ENCODE measurements at places on chromosomes 2 and 18.

DNA sequence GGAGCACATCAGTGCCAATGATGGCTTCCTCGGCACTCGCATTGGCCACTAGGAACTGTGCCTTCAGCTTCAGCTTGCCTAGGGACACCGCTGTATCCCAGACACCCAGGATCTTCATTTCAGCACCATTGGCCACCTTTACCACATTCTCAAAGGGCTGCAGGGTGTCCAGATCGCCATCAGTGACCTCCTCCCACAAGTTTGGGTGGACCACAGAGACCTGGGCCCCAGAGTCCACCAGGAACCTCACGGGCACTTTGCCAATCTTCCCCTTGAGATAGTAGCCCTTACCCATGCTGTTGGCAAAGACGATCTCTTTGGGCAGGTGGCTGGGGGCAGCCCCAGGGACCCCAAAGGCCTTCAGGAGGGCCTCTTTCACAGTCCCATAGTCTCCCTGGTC is 610 bp downstream of the ASPRV1 start:
- no peak for DNase-seq

- no peak for DNase-seq
These were observed 13.6 kb downstream of the STPG4 start for GRCh38 chr2:47141520-47141919.

DNA sequence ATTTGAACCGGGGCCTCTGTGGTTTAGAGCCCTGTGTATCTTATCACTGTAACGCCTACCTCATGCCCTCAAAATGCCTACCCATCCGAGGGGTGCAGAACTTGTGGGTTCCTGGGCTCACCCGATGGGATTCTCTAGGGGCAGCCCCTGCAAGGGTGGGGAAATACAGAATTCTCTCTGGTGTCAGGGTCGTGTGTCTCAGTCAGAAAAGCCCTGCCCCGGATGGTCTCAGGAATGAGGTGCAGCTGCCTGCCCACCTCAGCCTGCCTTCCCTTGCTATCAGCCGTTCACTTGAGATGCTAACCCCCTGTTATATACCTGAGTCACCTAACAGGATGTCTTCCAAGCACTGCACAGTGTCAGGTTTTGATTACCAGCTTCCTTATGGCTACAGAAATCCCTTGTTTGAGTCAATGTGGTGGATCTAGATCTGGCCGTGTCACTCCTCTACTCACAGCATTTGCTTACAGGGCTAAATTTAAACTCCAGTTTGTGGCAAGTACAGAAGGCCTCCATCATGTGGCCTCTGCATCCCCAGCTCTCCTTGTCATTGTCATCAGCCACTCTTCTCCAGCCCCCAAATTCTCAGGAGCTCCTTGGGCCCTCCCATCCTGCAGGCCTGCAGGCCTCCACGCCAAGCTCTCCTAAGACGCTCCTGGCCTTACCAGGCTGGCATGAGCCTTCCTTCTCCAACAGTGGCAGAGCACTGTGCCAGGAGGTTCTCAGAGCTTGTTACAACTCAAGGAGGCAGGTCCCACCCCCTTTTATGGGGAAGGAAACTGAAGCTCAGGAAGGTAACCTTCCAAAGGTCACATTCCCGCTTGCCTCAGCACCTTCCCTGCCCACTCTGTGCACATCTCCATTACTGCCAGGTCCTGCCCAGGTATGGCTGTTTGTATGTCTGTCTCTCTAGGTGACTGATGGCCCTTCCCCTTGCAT is 14.3 kb upstream of the MAP3K2 start:
- no peak for DNase-seq

- DNase-seq = no peak
These were observed 7.1 kb upstream of the DSG2 start for GRCh38 chr18:31490833-31491232.

DNA sequence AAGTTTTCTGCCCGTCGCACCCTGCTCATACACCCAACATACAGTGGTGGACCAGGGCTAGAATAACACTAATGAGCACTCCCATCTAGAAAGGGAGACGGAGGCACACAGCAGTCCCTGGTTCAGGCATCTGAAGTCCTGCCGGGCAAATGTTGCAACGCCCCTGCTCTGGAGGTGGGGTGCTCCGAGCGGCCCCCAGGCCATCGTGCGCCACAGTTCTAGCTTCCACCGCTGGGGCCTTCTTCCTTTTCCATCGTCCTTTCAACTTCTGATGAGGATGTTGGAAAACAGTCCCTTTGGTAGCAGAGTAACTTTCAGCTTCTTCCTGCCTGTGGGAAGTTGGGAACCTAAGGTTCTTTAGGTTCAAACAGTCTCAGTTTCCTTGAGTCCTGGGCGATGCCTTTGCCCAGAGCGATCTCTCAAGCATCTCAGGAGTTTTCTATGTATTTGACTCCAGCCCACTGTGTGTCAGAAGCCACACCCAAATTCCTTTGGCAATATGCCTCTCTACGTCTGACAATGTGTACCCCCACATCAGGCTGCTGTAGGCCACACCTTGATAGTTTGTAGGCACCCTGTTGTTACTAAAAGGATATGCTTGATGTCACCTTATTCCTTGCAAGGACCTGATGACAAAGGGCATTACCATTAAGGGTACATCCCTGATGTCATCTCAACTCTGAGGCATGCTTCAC is 258.8 kb downstream of the GLI2 start:
- DNase-seq = no peak

DNA sequence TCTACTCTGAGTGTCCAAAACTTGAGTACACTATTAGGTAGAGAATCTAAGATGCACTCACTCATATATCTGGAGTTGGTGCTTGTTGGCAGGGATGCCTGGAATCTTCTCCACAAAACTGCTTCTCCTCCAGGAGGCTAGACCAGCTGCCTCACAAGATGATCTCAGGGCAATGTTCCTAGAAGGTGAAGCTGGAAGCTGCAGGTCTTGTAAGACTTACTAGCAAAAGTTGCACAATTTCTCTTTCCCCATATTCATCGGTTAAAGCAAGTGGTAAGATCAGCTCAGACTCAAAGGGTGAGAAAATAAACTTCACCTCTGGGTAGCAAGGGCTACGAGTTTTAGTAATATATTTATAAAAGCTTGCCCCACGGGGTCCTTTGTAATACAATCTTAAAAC is 454.4 kb upstream of the ACVR2A start:
- no peak for DNase-seq

DNA sequence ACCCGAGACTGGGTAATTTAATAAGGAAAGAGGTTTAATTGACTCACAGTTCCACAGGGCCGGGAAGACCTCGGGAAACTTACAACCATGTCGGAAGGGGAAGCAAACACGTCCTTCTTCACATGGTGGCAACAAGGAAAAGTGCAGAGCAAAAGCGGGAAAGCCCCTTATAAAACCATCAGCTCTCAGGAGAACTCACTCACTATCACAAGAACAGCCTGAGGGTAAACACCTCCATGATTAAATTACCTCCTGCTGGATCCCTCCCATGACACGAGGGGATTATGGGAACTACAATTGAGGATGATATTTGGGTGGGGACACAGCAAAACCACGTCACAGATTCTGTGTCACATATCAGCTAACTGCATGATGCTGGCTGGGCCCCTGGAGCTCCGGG is 11.4 kb downstream of the TCF23 start:
- DNase-seq = no peak

- DNase-seq = no peak
These were observed 30.9 kb downstream of the EMX1 start for GRCh38 chr2:72947952-72948830.

DNA sequence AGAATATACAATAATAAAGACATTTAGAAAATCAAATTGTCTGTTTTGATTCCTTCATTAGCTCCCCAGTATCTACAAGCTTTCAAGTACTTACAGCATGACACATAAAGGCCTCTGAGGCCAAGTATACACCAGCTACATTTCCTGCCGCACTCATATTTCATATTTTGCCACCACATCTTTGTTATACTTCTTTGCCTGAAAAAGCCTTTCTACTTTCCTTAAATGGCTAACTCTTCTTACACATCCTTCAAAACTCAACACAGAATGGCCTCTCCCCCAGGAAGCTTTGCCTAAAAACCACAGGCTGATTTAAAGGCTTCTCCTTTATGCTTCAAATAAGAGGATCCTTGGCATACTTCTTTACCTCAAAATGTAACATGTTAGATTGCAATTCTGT is 4.5 kb downstream of the STK17B start:
- DNase-seq = no peak

GRCh38 chr2:118309946-118310680 is 221.8 kb downstream of the INSIG2 start:
- DNase-seq = peak; percentile 82

GRCh38 chr2:188601927-188602326 is 310.3 kb downstream of the GULP1 start:
- DNase-seq = no peak

GRCh38 chr2:178194600-178195389 is 483 bp downstream of the OSBPL6 start:
- DNase-seq = no peak

- no peak for DNase-seq
These were observed 570.4 kb downstream of the CCDC85A start for GRCh38 chr2:56754066-56754615.

GRCh38 chr2:130986890-130987493 is 106.3 kb downstream of the FAM168B start:
- no peak for DNase-seq

GRCh38 chr18:10047237-10047636 is 133.4 kb downstream of the VAPA start:
- no peak for DNase-seq

DNA sequence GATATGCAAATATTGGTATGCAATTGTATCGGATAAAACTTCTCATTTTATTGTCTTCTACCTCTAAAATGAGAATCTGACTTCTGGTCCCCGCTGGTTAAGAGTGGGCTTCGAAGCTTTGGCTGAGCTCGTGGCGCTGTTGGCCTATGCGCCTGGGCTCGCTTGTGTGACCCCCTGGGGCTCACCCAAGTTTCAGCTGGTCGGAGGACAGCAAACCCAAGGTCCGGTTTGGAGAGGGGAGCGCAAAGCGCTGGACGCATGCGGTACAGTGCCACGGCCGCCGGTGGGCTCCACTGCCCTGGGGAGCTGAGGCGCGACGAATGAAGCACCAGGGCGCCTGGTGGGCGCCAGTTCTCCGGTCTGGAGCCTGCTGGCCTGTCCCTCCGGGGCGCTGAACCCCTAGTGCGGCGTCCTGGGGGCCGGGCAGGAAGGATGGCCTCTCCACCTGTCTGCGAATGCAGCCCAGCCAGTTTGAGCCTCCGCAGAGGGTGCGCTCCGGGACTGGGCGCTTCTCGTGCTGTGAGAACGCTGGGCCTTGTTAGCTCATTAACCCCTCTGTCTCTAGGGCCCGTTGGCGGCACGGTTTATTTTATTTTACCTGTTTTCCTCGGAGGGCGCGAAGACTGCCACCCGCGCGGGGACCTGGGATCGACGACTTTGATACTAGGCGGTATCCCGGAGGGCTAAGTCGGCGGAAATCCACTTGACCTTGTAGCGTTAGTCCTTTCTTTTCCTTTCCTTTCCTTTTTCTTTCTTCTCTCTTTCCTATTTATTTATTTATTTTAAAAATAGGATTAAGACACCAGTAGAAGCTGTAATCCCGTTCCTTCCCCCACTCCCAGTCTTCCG is 10.4 kb downstream of the MEIS1 start:
- no peak for DNase-seq

All from naive thymus-derived CD4-positive, alpha-beta T cell (primary cell).